ENCODE measurements at places on chromosomes 3 and 15. TPM values are rescaled to one million over a fixed set of nuclear protein-coding genes. Genes with fewer than 3 reads are reported as not detected.

Gene ECE2
- not detected for total RNA-seq

Gene HCLS1
- 2.4 TPM for total RNA-seq

Gene TNNC1
- not detected for total RNA-seq

Gene MYO5C
- 0.73 TPM for total RNA-seq

Gene FBXO22
- 28.4 TPM for total RNA-seq

Gene CRELD1
- 13.6 TPM for total RNA-seq

Gene ATP10A
- total RNA-seq = 101 TPM

Gene ISLR2
- not detected for total RNA-seq

Gene FES
- total RNA-seq = 23.4 TPM

Gene PPP1R14D
- not detected for total RNA-seq

Gene MAN2C1
- 144 TPM for total RNA-seq

Gene LYZL4
- total RNA-seq = not detected

Data from melanocyte of skin (primary cell).